ENCODE measurements at places on chromosomes 1 and 21. TPM values are rescaled to one million over a fixed set of nuclear protein-coding genes. Genes with fewer than 3 reads are reported as not detected.

DNA sequence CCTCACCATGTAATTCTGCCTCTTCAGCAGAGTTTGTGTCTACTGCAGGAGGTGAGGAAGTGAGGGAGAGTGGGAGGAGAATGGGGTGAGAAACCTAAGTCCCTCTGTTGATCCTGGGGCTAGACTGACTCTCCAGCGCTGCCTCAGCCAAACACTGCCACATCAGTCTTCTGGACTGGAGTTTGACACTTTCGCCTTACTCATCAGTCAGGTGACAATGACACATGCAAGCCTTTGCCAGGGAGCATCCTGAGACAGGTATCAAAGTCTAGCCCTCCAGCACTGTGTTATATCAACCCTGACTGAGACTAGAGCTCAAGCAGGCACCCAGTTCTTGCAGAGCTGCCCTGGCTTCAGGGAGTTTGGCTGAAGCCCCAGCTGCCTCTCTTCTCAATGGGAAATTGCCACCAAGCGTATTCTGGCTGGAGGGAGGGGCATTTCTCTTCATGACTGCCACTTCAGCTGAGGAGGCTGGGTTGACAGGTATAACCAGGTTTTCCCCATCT lies 33.3 kb upstream of the SUCO start:
- DNase-seq, result no peak

GRCh38 chr1:152244576-152245273 lies 20.7 kb upstream of the HRNR start:
- DNase-seq, result no peak

DNA sequence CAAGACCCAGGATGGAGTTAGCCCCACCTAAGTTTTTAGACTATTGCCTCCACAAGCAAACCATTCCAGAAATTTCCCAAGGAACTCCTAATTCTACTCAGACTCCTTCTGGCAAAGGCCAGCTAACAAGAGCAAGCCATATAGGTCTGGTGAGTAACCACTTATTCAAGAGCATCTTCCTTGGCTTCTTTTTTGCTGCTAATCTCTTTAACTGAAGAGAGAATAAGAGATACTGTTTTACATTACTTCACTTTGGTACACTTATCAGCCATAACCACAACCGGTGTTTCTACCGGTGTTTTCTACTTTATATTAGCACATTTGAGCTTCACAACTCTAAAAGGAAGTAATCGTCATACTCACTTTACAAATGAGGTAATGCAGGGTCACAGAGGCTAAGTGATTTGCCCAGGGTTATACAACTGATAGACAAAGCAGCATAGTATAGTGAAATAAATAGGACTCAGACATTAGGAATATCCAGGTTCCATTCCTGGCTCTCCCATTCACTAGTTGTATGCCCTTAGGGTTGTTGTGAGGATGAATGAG lies 1.7 kb upstream of the EPS15 start:
- no peak for DNase-seq

- DNase-seq, result peak; percentile 70
These were observed 31.2 kb upstream of the COL6A2 start for GRCh38 chr21:46066591-46067331.

- no peak for DNase-seq
These were observed 50.3 kb downstream of the USP48 start for GRCh38 chr1:21732664-21733063.

- DNase-seq, result no peak
These were observed 19.8 kb upstream of the ASB17 start for GRCh38 chr1:75952016-75952415.

GRCh38 chr1:228307218-228308023 lies 99.2 kb downstream of the TRIM11 start:
- no peak for DNase-seq

- DNase-seq, result no peak
These were observed 111.6 kb downstream of the SIPA1L2 start for GRCh38 chr1:232518349-232518748.

DNA sequence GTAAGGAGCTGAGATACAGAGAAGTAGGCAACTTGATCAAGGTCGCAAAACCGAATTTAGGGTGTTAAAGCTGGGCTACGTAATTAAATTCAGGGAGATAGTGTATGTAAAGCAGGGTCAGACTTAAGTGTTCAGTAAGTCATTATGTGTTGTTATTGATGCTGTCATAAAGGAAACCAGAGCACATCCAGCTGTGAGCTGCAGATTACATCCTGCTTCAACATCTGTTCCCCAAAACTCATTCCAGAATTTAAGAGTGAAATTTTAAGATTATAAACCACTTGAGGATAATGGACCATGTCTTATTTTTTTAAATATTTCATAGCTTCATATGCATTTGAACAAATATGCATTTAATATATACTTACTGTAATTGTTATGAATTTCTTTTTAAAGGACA lies 49.7 kb downstream of the IVNS1ABP start:
- DNase-seq, result no peak

- no peak for DNase-seq
These were observed 286.9 kb upstream of the USP25 start for GRCh38 chr21:15442743-15443469.

DNA sequence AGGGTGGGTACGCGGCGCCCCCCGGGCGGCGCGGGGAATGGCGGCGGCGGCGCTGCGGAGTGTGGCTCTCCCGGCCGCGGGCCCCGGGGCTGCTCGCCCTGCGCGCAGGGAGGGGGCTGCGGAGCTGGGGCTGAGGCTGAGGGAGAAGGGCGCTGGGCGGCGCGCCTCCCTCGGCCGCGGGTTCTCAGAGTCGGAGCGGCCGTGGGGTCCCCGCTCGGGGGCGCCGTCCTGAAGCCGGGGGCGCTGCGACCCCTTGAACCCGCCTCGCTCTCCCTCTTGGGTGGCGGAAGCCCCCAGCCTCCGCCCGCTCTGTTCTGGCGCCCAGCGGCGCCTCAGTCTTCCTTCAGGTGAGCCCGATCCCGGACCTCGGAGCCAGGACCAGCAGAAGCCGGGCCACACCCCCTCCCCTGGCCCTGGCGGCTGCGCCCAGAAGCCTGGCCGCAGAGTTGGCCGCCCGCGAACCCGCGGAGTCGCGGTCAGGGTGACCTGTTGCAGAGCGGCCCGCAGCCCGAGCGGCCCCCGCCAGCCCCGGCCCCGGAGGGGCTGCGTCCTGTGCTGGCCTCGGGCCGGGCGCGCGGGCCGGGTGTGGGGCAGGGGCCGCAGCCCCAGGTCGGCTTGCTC lies 532 bp downstream of the RALGPS2 start:
- DNase-seq, result peak; percentile 49

The GNAT2 gene
- total RNA-seq, result not detected

The GPR61 gene
- 0.32 TPM for total RNA-seq

GRCh38 chr1:27057801-27058625 lies 45.4 kb upstream of the TENT5B start:
- DNase-seq, result no peak

The HHAT gene
- total RNA-seq, result 1.5 TPM

DNA sequence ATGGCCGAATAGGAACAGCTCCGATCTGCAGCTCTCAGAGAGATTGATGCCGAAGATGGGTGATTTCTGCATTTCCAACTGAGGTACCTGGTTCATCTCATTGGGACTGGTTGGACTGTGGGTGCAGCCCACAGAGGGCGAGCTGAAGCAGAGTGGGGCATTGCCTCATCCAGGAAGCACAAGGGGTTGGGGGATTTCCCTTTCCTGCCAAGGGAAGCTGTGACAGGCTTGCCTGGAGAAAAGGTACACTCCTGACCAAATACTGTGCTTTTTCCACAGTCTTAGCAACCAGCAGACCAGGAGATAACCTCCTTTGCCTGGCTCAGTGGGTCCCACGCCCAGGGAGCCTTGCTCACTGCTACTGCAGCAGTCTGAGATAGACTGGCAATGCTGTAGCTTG lies 66.9 kb downstream of the HSD3B1 start:
- no peak for DNase-seq

GRCh38 chr21:29145354-29145782 lies 14.9 kb downstream of the MAP3K7CL start:
- no peak for DNase-seq

The INKA2 gene
- 28.4 TPM for total RNA-seq
